ENCODE measurements at places on chromosomes 12 and 14.

GRCh38 chr14:74507840-74508239 is 14.3 kb downstream of the ISCA2 start:
- DNase-seq: no peak

GRCh38 chr12:72618764-72619163 is 346.6 kb downstream of the TRHDE start:
- DNase-seq: no peak

GRCh38 chr12:111976860-111977259 is 36.1 kb downstream of the TMEM116 start:
- no peak for DNase-seq

DNA sequence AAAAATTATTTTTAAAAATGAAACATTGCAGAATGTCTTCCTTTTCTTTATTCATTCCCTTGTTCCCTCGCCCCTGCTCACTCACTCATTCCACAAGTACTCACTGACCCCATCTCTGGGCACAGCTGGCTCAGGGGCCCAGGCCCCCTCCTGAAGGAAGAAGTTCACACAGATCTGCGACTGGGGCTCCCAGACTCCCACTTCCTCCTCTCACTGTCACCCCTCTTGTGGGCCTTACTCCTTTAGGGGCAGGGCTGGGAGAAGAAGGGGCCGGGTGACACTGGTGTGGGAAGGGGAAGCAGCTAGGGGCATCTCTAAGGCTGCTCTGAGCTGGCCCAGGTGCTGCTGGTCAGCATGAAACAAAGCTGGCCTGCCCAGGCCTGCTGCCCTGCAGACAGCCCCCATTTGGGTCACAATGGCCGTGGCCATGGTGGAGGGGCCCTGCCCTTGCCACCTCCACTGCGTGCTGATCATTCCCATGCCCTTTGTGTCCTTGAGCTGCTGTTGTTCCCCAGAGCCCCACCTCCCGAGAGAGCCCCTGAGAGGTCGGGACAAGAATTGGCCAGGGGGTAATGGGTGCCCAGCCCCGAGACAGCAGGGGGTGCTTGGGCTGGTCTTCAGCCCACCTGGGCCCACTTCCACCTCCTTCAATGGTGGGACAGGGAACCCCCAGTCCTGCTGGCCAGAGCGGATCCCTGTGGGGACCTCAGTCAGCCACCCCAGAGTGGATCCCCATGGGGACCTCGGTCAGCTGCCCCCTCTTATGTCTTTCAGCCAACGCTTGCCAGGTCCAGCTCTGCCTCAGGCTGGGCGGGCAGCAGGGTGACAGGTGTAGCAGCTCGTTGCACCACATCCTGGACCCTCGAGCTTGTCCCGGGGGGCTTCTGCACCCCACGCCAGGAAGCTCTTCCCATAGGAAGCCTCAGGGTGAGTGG is 212.4 kb upstream of the C14orf180 start:
- DNase-seq: no peak

DNA sequence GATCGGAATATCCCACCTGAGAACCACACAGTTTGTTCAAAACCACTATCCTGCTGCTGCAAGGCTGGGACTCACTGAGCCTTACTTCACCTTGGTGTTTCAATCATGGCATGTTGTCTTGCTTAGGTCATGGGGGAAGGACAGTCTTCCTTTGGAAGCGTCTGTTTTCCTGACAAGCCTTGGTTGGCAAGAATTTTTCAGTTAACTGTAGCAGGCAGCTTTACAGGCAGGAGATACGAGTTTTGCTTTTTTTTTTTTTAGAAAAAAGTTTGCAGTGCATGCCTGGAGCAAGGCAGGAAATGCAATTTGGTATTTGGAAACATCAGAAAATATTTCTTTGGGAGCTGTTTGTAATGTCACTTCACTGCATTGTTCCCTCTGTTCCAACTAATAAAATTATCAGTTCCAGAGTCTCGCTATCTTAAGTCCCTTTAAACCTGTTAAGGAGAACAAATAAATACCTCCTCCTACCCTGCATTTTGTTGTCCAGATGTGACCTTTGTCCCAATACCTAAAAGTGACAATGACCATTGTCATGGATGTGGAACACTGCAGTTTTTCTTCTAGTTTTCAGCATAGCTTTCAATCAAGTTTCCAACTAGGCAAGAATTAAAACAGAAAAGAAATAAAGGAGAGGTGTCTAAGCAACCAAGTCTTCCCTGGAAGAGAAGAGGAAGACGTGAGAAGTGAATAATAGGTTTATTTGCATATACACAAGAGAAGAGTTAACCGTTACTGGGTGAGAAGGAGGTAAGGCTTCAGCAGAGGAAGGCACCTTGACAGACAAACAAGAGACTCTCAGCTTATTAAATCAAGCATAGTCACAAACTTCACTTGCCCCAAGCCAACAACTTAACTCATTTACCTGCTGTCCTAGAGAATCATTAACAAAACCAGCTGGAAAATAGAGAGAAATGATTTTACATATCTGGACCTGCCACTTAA is 71.4 kb upstream of the ACTN1 start:
- no peak for DNase-seq

- peak; percentile 96 for DNase-seq
Measured at GRCh38 chr14:51093371-51094281, 1.3 kb downstream of the TRIM9 start.

- no peak for DNase-seq
Measured at GRCh38 chr12:46449316-46449715, 76.7 kb upstream of the SLC38A2 start.

DNA sequence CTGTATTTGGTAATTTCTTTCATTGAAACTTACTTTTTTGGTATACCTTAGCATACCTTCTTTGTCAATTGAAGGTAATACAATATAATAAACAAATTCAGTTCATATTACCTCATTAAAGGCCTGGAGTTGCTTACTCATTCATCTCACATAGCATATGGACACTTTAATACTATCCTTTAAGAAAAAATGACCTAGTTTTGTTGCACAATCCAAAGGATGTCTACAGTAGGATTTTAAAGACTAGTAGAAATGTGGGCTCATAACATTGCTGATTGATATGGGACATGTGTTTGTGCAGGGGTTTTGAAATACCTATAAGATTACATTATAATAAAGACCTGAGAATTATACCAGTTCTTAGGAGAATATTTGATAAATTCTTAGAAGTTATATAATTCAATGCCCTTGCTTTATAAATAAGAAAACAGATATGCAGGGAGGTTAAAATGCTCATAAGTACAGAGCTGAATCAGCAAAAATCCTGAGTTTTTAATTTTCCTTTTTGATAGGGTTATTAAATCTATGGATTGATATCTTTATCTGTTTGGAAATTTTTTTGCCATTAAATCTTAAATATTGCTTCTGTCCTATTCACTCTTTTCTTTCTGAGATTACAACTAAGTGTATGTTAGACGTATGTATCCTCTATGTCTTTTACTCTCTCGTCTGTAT is 352.1 kb downstream of the ATP23 start:
- no peak for DNase-seq

DNA sequence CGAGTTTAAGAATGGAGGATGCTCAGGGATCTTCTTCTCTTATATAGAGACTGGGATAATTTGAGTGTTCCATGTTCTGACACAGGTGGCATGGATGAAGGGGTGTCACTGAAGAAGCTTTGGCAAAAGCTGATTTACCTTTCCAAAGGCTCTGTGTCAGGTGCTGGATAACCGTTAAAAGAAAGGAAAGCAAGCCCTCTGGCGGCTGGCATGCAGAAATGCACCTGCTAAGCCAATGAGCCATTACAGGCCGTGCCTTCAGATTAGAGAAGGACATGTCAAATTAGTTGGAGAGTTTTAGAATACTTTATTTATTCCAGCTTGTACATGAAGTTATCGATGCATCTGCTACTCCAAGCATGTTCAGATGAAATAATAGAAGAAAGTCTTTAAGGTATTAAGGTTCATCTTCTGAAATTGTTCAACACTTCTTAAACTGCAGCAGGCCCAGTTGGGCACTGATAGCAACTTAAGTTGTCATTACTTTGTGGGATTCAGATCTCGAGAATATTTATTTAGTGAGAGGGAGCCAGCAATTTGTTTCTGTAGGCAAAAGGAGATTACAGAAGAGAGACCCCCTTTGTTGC is 678.2 kb downstream of the NRXN3 start:
- DNase-seq: peak; percentile 66

GRCh38 chr14:89502966-89503365 is 85.9 kb upstream of the FOXN3 start:
- no peak for DNase-seq

DNA sequence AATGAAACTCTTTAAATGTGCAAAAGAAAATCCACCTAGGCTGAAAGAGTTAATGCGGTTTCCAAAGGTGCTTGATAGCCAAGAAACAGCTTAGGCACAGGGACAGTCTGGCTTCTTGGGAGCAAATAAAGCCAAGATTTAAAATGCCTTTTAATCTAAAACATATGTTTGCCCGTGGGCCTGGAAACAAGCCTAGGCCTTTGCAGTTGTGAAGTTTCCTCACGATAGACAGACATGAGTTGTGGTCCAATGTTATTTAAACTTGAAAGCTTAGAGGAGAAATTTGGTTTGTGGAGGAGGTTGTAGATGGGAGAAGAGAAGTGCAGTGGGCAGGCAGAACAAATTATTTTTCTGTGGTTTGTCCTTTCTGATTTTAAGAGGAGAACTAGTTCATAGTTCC is 29.8 kb downstream of the PROX2 start:
- no peak for DNase-seq

DNA sequence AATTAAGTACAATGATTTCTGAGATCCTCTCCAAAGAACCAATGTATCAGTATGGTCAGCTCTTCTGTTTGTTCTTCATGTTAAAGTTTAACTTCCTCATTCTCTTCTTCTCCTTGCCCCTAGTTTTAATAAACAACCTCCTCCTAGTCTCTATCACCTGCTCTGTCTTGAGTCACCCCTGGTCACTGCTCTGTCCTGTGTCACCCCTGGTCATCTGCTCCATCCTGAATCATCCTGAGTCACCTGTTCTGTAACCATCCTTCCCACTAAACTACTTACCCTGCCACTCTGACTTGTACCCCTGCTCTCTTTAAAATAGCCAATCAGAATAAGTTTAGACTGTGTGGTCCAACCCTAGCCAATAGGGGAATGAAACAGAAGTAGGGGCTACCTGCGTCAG is 100.5 kb downstream of the ALG10B start:
- DNase-seq: no peak

GRCh38 chr12:62135553-62136200 is 124.5 kb upstream of the USP15 start:
- DNase-seq: no peak

DNA sequence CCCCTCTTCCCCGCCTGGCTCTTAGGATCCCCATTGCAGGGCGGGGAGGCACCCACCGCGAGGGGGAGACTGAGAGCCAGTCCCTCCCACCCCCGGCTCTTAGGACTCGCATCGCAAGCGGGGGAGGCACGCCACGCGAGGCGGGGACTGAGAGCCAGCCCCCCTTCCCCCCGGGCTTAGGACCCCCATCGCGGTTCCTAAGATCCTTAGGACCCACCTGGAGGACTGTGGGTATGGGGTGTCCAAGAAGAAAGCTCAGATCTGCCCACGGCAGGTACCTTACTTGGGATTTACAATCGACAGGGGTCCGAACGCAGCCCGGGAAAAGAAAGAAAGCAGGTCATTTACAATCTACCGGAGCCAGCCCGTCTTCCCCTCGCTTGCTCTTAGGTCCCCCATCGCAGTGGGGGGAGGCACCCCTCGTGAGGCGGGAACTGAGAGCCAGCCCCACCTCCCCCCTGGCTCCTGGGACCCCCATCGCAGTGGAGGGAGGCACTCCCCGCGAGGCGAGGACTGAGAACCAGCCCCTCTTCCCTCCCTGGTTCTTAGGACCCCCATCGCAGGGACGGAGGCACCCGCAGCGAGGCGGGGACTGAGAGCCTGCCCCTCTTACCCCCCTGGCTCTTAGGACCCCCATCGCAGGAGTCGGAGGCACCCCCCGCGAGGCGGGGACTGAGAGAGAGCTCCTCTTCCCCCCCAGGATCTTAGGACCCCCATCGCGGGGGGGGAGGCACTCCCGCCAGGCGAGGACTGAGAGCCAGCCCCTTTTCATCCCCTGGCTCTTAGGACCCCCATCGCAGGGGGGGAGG is 43.7 kb downstream of the DDX11 start:
- peak; percentile 83 for DNase-seq

- DNase-seq: no peak
Measured at GRCh38 chr12:132872975-132873421, 14.4 kb downstream of the CHFR start.

GRCh38 chr12:110903511-110903910 is 16.9 kb downstream of the MYL2 start:
- DNase-seq: no peak

DNA sequence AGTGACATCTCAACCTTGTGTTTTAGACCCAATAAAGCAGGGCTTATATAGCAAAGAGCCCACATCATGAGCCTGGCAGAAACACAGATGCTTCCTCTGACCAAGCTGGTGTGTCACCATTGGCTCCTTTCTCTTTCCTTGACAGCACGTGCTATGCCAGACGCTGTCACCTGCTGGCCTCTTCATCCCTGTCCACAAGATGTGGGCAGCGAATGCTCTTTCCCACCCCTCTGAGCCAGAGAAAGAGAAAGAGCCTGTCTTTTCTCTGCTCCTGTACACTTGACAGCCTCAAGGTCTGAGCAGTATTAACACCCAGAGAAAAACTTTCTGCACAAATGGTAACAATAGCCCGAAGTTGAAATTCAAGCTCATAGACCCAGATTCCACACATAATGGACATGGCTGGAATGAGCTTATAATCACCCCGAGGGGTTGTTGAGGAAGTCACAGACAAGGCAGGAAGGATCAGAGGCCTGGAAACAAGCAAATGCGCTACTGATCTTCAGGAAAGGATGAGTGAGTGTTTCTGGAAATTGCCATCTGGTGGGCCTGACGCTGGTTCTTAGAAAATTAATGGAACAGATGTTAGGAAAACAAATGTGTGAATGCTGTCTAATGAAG is 8.9 kb downstream of the TGFB3 start:
- no peak for DNase-seq

DNA sequence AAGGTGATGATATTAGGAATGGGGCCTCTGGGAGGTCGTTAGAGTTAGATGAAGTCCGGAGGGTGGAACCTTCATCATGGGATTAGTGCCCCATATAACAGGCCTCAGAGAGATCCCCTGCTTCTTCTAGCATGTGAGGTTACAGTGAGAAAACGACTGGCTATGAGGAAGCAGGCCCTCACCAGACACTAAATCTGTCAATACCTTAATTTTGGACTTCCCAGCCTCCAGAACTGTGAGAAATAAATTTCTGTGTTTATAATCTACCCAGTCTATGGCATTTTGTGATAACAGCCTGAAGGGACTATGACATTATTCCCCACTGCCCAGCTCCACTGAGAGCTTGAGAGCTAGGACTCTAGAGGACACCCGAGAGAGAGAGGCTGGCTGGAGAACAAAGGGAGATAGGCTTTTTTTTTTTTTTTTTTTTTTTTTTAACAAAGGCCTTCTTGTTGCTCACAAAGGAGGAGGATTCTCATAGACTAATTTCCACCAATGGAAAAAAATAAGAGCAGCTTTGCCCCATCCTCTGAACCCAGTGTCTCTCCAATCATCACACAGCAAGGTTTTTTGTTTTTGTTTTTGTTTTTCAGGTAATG is 87.8 kb upstream of the EEA1 start:
- DNase-seq: no peak

DNA sequence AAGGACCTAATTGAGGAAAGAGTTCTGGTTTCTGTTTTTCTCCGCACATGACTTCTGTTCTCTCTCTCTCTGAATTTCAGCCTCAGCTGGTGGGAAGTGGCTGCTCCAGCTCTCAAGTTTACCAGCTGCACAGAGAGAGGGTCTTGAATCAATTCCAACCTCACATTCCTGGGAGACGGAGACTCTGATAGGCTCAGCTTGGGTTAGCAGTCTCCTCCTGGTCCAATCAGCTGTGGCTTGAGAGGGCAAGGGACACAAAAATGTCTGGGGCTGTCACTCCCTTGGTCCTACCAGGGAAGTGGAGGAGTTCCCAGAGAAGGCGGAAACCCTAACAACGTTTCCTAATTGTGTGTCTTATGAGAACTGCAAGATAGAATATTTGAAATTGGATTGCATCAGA is 7.0 kb downstream of the CCDC63 start:
- DNase-seq: no peak
